ENCODE measurements at places on chromosomes 3 and 15.
A peak's percentile ranks its signal among the peaks of the same experiment; 100 is the strongest.

DNA sequence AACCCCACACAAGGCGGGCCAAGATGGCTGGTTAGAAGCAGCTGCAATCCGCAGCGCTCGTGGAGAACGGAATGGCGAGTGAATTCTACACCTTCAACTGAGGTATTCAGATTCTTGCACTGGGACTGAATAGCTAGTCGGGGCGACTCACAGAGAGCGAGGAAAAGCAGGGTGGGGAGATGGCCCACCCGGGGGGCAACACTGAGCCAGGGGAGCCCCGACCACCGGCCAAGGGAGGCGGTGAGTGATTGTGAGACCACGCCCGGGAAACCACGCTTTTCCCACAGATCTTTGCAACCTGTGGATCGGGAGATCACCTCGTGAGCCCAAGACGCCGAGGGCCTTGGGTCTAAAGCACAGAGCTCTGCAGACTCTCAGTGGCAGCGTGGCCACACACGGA is 28.3 kb downstream of the GNB5 start:
- DNase-seq = no peak

GRCh38 chr3:126434931-126435411 is 40.3 kb downstream of the CFAP100 start:
- DNase-seq = no peak

- DNase-seq = no peak
These were observed 115.2 kb upstream of the AGBL1 start for GRCh38 chr15:85964471-85964870.

- no peak for DNase-seq
These were observed 227.3 kb downstream of the CACNA2D3 start for GRCh38 chr3:54349691-54350090.

- no peak for DNase-seq
These were observed 54.6 kb downstream of the LPP start for GRCh38 chr3:188208516-188208981.

DNA sequence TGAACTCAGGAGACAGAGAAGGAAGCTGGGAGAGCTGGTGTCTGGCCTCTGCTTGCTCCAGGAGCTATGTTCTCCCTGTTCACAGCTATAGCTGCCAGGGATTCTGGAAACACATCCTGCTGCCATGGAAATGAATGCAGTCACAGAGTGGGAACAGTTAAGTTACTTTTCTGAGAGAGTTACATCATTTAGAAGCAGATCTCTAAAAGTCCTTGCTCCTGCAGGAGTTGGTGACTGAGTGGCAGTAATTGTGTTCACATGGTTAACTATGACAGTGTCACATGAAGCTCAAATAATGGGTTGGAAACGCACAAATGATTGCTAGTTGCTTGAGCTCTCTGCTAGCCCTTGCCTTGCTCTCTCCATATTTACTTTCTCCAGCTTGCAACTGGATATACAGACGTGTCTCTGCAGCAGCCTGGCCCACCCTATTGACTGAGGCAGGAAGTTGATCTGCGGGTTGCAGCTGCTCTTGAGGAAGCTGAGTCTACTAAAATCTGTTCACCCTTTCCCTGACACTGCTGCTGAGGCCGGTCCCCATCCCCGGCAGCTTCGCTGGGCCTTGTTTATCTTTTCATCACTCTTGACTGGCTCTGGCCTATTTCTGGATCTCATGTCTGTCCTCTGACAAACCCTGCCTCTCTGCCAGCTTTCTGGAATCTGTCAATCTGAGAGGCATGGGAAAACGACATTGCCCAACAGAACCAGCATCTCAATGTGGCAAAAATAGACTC is 16.7 kb upstream of the ISLR start:
- DNase-seq = no peak

- DNase-seq = no peak
These were observed 19.4 kb upstream of the PPP4R2 start for GRCh38 chr3:72977060-72977808.

- no peak for DNase-seq
These were observed 57.7 kb downstream of the IQSEC1 start for GRCh38 chr3:13015286-13016082.

- DNase-seq = no peak
These were observed 948.2 kb upstream of the CFAP20DC start for GRCh38 chr3:59998058-59998457.

- DNase-seq = no peak
These were observed 85.4 kb downstream of the ZNF385D start for GRCh38 chr3:21665444-21666100.

DNA sequence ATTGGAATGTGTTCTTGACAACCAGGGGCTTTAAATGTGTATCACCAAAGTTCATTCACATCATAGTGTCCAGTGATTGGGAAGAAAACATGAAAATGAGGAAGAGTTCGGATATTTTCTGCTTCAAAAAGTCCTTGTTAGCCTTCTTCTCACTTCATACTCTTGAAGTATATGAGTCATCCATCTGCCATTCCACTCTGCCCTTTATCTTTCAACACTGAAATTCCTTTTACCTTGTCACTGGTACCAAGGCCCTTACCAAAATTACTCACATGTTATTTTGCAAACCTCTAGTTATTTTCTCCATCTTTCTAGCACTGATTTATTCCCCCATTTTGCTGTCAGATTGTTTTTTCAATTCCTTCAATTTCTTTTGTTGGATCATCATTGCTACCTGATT is 32.5 kb downstream of the OR5H15 start:
- DNase-seq = no peak

GRCh38 chr3:96449803-96450202 is 364.6 kb upstream of the EPHA6 start:
- no peak for DNase-seq

- no peak for DNase-seq
These were observed 10.8 kb downstream of the BHLHE40 start for GRCh38 chr3:4990069-4990468.

DNA sequence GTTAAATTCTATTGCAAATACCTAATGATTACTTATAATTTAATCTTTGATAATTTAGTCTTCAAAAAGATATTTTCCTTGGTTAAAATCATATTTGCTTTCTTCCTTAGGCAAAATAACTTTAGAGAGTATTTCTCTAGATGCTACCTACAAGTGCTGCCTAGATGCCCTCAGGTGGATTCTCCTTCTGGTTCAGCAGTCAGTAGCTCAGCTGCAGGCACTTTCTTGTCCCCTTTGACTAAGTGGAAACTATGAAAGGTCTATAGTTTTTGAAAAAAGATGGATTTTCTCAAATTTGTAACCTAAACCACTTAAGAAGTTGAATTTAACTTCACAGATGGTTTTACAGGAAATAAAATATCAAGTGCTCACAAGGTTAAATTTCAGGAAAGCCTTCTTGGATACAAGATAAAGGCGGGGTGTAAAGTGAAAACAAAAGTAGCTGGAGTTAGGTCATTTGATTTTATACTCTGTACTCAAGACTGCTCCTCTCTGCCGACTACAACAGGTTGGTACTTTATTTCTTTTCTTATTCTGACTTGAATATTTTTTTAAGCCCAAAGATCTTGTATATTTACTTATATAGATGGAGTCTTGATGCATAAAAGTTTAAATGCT is at the start of gene ACKR4:
Gene ACKR4 (plus strand): TSS at position 455 of the 618 bp plus-strand sequence. CDS start 3,128 bp downstream, outside the sequence.
- peak; percentile 10 for DNase-seq

- no peak for DNase-seq
These were observed 10.7 kb downstream of the COPB2 start for GRCh38 chr3:139378587-139379241.

GRCh38 chr3:5136919-5137429 is 14.9 kb downstream of the ARL8B start:
- no peak for DNase-seq

DNA sequence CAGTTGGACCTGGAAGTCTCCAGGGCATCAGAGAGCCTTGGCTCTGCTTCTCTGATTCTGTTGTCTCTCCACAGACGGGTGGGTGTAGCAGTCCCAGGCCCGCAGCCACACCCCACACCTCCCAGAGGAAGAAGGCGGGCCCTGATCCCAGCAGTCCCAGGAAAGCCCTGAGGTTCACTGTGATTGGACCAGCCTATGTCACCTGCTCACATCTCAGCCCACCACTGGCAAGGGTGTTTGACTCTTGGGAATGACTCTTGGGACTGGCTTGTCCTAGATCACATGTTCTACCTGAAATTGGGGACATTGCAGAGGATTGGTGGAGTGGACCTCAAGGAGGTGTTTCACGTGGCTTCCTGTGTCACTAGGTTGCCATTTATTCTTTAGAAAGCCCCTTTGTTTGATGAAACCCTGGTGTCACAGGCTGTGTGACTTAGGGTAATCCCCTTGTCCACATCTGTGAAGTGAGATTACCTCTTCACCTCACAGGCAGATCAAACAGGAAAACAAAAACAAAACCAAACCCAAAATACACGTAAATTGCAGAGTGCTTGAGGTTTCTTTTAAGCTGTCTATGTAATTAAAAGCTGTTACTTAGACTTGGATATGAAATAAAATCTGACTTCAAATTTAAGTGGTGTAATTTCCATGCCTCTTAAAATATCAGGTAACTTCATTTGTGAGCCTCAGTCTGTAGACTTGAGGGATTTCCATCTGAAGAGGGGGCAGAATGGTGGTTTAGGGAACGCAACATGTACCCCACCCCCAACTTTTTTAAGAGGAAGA is 26.7 kb downstream of the FLNB start:
- no peak for DNase-seq

DNA sequence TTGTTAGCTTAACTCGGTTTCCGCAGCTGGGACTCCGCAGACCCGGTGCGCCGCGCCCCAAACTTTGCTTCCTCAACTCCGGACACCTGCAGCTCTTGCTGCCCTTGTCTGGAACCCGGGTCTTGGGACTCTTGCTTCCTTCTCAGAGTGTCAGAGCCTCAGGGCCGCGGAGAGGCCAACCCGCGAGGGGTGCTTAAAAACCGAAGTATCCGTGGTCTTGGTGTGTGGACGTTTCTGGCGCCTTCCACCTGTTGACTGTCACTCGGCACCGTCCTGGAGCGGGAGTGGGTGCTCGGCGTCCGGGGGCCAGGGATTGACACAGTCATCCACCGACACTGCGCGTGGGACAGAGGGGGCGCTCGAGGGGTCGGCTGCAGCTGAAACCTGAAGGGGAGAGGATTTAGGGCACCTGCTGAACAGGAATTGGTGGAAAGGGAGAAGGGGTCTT is 386 bp downstream of the SQOR start:
- DNase-seq = no peak

DNA sequence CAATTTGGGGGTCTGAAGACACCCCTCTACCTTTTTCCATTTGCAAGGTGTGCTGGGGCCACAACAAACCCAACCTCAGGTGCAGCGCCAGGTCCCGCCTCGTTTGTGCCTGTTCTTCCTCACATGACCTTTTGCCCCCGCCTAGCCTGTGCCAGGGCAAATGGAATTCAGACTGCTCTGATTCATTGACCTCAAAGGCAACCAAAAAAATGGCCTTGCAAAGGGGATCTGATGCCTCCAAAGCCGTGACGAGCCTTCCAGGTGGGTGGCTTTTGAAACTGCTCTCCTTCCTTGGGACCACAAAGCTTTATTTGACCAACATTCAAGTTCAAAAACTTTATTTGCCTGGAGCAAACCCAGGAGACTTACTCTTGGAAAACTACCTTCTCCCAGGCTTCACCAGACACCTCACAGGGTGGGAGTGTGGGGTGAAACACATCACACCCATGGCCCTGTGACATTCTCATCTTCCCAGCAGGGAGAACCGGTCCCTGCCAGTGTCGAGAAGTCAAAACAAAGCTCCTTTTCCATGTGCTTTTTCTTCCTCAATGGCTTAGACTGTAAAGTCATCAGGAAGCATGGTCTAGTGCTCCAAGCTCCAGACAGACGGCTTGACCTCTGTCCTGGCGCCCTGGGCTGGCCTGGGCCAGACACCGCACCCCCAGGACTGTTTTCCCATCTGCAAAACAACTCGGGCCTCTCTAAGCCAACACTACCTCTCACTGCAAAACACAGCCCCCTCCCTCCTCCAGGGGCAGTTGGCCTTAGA is 103.9 kb upstream of the HES1 start:
- DNase-seq = no peak

DNA sequence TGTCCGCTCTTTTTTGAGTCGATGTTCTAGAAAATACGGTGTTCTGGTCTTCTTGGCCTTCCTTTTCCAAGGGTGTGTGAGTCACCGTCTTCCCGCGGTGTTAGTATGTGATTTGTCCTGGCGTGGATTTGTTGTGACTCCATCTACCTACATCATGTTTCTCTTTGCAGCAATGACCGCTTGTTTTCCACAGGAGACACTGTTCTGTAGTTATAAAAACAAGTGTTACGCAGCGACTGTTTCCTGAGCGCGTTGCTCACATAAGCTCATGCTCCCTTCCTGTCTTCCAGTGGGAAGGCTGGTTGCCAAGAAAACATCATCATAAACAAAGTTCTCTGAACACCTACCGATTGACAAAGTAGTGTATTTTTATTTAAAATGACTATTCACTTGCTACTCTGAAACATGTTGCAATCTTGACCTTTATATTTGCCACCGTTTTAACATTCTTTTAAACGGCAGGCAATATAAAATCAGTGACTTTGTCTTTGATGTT is 19.0 kb downstream of the USP13 start:
- no peak for DNase-seq

DNA sequence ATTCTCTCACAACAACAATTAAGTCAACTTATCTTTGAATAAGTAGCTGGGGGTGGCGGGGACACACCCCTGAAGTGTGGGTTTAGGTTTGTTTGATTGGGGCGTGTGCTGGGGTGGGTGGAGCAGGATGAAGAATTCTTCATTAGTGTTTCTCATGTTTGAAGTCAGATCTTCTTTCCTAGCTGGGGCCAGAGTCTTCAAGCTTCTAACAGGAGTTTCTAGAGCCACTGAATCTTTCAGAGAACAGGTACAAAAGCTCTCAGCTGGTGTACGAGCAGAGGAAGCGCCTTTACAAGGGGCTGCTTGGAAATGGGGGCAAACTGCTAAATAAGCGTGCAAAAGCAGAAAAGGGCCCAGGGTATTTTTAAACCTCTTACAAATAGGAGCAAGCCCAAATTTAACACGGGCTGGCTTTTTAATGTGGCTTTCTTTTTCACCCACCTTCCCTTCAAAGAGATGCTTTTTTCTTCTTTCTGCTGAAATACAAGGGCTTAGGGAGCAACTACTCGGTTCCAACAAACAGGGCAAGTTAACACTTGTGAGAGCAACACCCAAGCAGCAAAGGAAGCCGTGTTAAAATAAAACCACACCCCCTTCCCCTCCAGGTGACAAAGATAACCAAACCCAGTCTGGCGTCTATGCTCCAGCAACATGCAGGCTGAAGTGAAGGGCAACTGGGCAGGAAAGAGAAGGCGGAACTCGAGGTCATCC is 86.9 kb upstream of the RASGRP1 start:
- no peak for DNase-seq
